Caki2 (cell line): ENCODE measurements at places on chromosomes 7 and 10.

DNA sequence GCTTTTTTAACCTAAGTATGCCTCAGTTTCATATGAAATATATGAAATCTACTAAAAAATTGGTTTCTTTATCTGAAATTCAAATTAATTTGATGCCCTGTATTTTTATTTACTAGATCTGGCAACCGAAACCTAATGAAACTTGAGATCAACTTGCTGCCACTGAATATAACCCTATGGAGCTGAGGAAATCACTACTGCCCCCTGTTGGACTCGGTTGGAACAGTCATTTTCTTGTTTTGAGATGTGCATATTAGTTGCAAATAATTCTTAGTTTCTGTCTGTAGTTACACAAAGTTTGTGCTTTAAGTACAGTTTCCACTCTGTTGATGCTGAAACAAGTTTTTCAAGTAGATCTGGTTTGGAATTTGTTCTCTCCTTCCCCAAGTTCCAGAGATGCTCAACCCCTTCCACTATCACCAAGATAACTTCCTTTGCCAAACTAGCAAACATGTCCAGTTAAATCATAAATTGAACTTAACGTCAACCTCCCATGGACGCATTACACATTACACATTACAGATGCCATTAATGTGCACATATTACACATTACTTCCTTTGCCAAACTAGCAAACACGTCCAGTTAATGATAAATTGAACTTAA, 22.2 kb upstream of the EXOC4 start:
- DNase-seq: peak; percentile 18

DNA sequence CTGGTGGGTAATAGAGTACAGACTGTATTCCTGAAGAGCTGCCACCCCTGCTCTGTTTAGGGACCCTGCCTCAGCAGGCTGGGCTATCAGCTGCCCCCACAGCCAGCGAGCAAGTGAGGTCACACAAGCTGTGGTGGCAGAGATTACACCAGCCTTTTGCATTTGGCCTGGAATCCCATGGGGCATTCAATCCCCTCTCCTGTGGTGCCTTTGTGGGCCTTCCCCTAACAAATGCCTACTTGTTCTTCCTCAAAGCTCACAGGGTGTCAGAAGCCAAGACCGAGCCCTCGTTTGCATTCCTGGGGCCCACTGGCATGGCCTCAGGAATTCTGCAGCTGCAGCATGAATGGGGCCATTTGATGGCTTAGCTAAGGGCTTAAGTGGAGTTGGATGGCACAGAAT, 212.7 kb upstream of the PHYHIPL start:
- no peak for DNase-seq

GRCh38 chr10:112214298-112214926, 30.8 kb upstream of the GPAM start:
- no peak for DNase-seq

- DNase-seq: no peak
These were observed 46.0 kb downstream of the HELLS start for GRCh38 chr10:94591461-94592205.

DNA sequence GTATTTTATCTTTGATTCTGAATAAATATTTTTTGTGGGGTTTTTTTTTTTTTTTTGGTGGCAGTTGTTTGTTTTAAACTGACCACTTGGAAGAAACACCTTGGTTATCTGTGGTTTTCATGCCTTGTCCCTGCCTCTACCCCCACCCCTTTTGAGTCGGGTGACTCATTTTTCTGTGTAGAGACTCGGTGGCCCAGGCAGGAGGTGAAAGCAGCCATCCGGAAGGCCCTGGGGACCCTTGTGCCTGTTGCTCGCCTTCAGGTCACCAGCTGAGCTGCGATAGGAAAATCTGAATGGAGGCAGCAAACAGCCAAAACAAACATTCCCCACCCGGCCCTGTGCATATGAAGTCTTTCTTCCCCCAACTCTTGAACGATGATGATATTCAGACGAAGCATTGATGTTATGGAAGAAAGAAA, 22.8 kb downstream of the CYP17A1 start:
- peak; percentile 40 for DNase-seq

GRCh38 chr7:22039670-22040069, 94.0 kb upstream of the CDCA7L start:
- no peak for DNase-seq

DNA sequence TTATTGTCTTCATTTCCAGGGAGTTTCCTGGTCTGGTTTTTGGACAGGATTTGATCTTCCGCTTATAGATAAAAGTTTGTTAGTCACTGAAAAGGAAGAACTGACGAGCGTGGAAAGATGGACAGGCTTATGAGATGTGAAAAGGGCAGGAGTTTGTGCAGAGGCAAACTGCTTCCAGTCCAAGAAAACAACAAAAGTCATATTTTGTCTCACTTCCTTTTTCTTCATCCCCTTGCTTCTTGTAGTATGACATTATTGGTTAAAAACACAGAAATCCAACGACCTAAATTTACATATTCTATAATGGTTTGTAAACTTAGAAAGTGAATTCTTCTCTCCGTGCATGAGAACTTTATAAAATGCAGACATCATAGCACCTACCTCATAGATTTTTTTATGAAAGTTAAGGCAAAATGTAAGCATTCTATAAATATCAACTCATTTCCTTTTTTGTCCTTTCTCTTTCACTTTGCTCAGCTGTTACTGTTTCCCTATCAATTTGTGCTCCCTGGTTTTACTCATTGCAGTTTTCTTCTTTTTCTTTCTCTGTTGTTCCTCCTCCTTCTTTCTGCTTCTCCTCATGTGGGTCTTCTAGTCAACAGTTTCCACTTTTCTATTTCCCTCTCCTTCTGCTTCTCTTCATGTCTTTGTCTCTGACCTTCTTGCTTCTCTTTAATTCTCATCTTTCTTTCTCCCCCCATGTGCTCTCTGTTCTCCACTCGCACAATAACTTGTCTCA, 370.2 kb downstream of the ARL4A start:
- DNase-seq: no peak

DNA sequence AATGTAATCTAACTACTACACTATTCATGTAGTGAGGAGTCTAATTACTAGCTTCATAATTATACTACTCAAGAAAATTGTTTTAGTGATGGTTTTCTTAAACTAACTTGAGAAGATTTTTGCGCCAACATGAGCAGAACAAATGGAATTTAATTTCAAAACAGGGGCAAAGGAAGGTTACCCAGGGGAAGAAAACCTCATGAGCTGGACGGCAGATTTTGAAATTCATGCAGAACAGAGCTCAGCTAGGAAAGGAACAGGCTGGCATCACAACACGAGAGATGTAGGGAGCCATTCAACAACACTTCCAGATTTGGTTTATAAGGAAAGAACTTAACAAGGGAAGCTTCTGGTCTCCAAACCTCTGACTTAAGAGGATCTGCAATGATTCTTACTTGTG, 235.3 kb upstream of the PRKCQ start:
- no peak for DNase-seq

- DNase-seq: no peak
These were observed 886.2 kb upstream of the GHITM start for GRCh38 chr10:83253011-83253671.

GRCh38 chr7:111763221-111763801, 201.0 kb upstream of the IMMP2L start:
- DNase-seq: peak; percentile 24

DNA sequence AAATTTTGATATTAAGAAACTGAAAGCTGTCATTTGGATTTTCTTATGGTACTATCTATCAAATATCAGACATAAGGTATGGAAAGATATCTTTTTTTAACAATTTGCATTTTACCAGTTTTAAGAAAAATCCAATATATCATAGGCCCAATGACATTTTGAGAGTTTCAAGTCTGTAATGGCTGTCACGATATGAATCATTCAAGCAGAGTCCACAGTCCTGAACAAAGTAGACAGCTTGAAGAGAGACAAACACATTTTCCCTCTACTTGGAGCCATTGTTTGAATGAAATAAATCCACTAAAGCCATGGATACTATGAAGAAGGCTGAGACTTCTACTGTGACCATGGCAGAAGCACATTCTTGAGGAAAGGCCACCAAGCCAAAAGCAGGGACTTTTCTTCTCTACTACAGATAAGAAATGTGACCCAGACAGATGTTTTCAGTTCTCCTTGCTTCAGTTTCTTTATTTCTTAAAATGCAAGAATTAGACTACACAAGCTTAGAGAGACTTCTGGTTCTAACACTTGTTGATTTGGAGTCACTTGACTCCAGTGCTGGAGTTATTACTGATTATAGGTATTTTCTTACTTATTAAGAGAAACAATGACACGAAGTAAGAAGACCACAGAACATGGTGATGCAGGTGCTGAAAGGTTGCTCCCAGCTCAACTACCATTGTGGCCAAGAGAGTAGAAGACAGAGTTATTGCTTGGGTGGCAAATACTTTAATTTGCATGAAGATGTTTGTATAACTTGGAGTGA, 429.1 kb downstream of the KIF20B start:
- DNase-seq: no peak

GRCh38 chr10:85596389-85596788, 770.2 kb downstream of the GRID1 start:
- no peak for DNase-seq

- DNase-seq: no peak
These were observed 8.9 kb upstream of the TSPAN13 start for GRCh38 chr7:16744518-16745250.

DNA sequence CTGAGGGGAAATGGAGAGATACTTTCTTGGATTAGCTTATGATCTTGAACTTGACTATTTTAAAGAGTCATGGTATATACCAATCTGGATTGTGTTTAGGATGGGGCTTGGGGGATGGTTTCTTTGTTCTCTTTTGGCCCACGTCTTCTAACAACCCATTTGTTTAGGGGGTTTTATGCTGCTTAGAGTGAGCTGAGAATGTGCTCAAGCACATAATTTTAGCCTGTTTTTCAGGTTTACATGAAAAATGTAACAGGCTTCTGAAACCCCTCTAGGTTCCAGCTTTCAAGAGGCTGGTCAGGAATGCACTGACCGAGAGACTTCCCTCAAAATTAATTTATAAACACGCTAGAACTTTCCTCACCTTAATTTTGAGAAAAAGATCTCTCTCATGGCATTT, 94.3 kb downstream of the AUTS2 start:
- DNase-seq: no peak

GRCh38 chr7:41977151-41977651, 259.8 kb downstream of the GLI3 start:
- peak; percentile 48 for DNase-seq
